ENCODE measurements at places on chromosomes 3 and 15.

DNA sequence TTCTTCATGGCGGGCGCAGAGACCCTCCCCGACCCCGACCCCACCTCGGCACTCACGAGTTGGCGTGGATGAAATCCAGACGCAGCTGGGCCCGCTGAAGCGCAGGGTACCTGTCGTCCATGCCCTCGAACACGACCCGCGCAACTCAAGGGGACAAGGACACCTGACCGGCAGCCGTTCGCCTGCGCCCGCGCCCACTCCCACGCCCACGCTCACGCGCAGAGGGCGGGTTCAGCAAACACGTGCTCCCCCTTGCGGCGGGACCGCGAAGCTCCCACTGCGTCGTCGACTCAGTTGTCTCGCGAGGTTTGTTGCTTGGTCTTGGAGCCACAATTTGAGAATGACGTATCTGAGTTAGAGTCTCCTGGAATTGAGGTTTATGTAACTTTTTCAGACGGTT, at the start of gene MORC1:
Gene MORC1 (minus strand): TSS at position 196 of the 400 bp plus-strand sequence. CDS start 75 bp downstream, at position 121.
- no peak for DNase-seq

GRCh38 chr3:94406595-94406994, 343.7 kb downstream of the NSUN3 start:
- DNase-seq = no peak

GRCh38 chr3:156782319-156782718, 43.8 kb upstream of the LEKR1 start:
- DNase-seq = no peak

- no peak for DNase-seq
Observed at GRCh38 chr15:62066663-62067447, at the start of gene C2CD4A. C2CD4A (plus strand) TSS chr15:62066977; CDS start chr15:62067614, 637 bp downstream.
